ENCODE measurements at places on chromosomes 3 and 15.

DNA sequence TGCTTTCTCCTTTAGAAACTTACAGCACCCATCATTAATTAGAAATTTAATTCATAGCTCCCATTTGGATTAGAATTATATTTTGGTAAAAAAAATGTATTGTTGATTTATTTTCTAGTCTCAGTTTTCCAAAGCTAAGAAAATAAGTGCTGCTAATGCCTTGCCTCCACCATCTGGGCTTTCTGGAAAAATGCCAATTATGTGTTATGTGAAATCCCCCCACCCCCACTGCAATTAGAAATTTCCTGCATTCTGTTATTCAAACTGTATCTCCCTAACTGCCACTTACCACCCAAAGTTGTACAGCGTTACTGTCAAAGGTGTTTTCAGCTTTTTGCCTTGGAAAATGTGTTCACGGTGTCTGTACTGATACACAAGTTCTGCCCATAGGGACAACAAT is 617.2 kb upstream of the UBE2E2 start:
- DNase-seq: no peak

DNA sequence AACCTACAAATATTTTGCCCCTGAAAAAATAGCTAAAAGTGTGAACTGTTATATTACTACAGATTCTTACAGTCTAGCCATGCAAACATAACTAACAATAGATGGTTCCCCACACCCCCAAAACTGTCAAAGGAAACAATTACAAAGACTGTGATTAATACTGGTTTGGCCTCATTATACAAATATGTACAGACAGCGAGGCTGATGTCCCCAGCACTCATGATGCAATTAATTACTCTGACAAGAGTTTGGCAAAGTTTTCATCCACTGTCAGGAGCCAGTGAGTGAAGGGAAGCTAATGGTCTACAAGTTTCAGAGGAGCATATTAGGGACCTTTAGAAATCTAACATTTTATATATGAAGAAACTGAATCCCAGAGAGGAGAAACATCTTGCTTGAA is 61.0 kb downstream of the HMG20A start:
- no peak for DNase-seq

GRCh38 chr3:194521510-194522260 is 34.9 kb upstream of the ATP13A3 start:
- no peak for DNase-seq

DNA sequence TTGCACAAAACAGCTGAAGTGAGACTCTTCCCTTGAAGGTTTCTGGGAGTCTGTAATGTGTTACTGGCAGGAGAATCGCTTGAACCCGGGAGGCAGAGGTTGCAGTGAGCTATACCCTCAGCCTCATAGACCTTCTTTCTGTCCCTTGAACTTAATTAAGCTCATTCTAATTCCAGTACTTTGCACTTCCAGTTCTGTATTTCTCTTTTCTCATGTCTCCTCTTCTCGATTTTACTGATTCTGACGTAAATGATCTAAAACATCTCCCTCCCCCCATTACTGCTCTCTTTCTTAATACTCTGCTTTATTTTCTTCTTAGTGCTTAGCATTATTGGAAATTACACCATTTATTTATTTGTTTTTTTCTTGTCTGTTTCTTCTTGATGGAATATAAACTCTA is 165.4 kb upstream of the P2RY1 start:
- DNase-seq: no peak

DNA sequence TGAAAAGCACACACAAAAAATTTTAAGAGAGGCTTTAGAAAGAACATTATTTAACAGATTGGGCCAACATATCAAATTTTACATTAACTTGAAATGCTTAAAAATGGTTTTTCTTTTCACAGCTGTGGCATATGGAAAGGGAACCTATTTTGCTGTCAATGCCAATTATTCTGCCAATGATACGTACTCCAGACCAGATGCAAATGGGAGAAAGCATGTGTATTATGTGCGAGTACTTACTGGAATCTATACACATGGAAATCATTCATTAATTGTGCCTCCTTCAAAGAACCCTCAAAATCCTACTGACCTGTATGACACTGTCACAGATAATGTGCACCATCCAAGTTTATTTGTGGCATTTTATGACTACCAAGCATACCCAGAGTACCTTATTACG is 47.5 kb downstream of the PARP14 start:
- DNase-seq: no peak

DNA sequence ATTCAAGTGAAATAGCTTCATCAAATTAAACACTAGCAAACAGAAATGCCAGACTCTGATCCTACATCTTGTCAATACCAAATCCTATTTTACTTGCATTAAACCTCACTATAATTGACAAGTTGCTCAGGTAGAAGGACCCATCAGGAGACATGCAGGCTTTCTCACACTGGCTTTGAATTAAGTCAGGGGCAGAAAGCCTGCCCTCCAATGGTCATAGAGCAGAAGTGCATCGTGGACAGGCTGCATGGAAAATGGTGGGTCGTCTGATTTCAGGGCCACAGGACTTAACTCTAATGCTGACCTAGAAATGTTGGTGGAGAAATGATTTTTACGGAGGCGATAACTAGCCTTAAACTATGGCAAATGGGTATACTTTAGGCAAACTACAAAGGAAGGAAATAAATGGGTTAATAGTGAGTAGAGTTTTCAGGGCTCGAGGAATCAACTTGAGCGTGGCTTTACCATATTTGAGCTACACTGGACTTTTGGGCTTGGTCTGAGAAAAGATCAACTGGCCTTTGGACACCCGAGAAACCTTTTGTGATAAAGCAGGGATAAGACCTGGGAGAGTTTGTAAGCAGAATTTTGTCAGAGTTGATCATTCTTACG is 283.9 kb downstream of the GRM7 start:
- DNase-seq: no peak

DNA sequence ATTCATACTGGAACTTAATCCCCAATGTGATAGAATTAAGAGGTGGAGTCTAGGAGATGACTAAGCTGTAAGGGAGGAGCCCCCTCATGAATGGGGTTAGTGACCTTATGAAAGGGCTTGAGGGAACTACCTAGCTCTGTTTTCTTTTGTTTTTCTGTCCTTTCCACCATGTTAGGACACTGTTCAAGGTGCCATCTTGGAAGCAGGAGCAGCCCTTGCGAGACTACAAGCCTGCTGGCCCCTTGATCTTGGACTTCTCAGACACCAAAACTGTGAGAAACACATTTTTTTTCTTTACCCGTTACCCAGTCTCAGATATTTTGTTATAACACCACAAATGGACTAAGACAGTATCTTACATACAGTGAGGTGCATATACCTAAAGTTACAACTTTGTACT is 26.5 kb downstream of the GOLGA6A start:
- no peak for DNase-seq

GRCh38 chr3:171206283-171206682 is 179.8 kb upstream of the SLC2A2 start:
- no peak for DNase-seq

DNA sequence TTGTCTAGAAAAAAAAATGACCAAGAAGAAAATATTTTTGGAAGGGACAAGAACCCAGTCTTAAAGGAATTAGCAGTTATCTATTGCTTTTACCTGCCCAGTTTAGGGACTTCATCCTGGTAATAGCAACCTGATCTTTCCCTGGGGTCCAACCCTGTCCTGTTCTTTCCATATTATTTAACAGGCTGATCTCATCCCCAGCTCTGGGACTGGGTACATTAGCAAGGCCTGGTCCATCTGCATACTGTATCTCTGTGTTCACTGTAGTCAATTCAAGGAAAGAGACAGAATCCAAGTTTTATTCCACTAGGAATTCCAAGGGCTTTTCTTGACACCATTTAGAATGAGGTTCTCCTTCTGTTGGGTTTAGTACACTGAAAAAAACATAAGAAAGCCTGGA is 191.7 kb upstream of the GADL1 start:
- no peak for DNase-seq

DNA sequence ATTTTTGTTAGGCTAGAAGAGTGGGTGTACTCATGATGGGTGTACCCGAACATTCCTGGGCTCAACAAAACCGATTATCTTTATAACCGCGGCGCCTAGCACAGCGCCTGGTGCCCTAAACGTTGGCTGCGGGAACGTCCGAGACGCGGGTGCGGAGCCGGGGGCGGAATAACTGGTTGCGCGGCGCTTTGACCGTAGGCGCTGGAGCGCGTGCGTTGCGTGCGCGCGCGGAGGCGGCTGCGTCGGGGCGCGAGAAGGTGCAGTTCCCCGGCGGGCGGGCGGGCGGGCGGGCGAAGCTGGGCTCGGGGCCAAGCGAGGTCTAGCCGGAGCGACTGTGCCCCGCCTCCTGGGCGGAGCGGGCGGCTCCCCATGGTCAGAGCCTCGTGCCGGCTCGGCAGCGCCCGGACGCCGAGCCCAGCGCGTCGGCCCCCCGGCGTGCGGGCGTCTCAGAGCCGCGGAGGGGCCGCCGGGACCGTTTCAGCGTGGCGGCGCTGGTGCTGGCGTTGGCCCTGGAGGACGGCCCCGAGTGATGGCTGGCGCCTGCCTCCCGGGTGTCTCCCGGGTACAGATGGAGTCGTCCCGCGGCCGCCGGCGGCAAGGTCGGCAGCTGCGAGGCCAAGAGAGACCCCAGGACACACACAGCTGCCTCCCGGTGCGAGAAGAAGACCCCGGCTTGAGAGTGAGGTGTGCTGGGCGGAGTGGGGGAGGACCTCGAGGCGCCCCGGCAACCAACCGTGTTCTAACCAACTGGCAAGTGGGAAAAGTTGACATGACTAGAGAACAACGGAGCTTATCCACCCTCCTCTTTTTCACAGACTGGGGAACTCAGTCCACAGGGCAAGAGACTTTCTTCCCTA is at the start of gene PLAAT1:
TSS of gene PLAAT1 (plus strand) at position 373 of the 857 bp plus-strand sequence. CDS start 14,429 bp downstream, outside the sequence.
- peak; percentile 13 for DNase-seq

GRCh38 chr15:41891226-41891625 is 2.6 kb downstream of the SPTBN5 start:
- no peak for DNase-seq

DNA sequence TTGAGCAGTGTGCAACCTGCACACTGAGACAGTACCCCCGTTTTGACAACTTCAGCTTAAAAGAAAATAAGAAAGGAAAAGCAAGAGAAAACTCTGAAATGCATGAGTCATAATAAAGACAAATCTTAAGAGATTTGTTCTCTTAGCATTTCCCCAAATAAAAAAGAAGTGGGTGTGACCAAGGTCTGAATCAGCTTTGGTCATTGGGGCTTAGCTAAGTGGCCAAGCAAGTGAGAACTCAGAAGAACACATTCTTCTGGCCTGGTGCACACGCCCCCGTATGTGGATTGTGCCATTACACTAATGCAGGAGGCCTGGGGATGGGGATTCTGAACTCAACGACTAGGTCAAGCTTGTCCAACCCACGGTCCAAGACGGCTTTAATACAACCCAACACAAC is 56.9 kb upstream of the PDZRN3 start:
- DNase-seq: no peak

- DNase-seq: no peak
These were observed 56.9 kb upstream of the GOLGA6L2 start for GRCh38 chr15:23503980-23504379.

DNA sequence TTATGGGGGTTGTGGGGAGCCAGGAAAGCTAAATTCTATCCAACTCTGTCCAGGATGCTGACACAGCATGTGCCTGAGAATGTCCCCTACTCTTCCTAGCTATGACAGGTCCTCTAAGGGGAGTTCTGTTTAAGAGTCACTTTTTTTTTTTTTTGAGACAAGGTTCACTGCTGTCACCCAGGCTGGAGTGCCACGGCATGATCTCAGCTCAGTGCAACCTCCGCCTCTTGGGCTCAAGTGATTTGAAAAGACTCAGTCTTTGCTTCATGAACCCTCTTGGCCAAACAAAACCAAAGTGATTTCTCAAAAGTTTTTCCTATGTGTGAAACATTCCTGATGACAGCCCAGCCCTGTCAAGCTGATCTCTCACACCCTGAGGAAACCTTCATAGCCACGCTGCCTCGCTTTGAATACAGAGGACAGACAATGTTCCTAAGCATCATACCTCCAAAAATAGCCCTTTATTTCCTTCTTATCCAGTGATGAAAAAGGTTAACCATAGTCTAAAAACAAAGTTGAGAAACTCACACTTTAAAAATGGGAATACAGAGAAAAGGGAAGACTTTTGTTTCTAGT is 105.5 kb upstream of the PROK2 start:
- DNase-seq: no peak

- DNase-seq: no peak
These were observed 58.4 kb upstream of the LRTM1 start for GRCh38 chr3:54986294-54986693.

- no peak for DNase-seq
These were observed 54.8 kb downstream of the SRGAP3 start for GRCh38 chr3:9194509-9195184.

GRCh38 chr3:157247391-157247790 is 87.4 kb upstream of the CCNL1 start:
- DNase-seq: no peak

GRCh38 chr3:69433969-69434325 is 48.1 kb upstream of the FRMD4B start:
- DNase-seq: no peak

GRCh38 chr3:13525827-13526625 is 22.9 kb upstream of the FBLN2 start:
- DNase-seq: no peak

- no peak for DNase-seq
These were observed 896.9 kb downstream of the IGSF11 start for GRCh38 chr3:118137778-118138177.

GRCh38 chr3:20608054-20608738 is 422.2 kb upstream of the SGO1 start:
- DNase-seq: no peak

GRCh38 chr15:49813625-49814024 is 192.8 kb downstream of the DTWD1 start:
- DNase-seq: no peak

GRCh38 chr3:13472286-13472685 is 7.8 kb upstream of the HDAC11 start:
- DNase-seq: no peak

DNA sequence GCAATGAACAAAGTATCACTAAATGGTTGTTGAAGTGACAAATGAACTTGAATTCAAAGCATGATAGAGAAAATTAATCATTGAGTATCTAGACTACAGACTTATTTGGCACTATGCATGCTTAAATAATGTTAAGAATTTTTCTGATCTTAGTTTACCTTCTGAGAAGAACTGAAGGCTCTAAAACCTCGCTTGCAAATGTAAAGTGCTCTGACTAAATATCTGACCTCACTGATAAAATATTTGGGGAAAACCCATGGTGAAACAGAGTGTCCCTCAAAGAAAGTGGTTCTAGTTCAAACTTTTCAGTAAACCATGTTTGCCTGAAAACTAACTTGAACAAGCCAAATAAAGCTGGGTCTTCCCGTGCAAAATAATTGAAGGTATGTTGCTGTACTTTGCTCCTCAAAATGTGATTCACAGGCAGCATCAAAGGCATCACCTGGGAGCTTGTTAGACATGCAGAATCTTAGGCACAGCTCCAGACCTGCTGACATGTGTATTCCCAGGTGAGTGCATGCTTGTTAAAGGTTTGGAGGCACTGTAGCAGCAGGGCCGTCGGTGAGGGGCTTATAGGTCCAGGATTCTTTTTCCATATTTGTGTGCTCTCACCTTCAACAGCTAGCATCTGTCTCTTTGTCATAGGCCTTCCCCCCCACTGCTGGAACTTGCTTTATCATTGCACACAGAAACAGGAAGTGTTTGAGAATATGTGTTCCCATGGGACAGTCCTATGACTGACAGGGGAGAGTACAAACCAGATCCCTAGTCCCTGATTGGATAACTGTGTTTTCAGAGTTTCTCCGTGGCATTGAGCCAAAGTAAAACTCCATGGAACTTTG is 524.2 kb upstream of the LMCD1 start:
- DNase-seq: no peak

Data from stimulated activated CD4-positive, alpha-beta T cell treated with anti-CD3 and anti-CD28 coated beads, Interleukin-15, amount 100 ng/mL, for 48 hours (primary cell).